ENCODE measurements at places on chromosomes 1 and 21. TPM values are rescaled to one million over a fixed set of nuclear protein-coding genes. Genes with fewer than 3 reads are reported as not detected.

GRCh38 chr21:30623362-30623761 lies 2.9 kb downstream of the KRTAP20-4 start:
- H3K27ac ChIP-seq, result no peak overlapping the region
- no peaks in the 10 kb centered on the region for H3K27me3 ChIP-seq
- no peaks in the 10 kb centered on the region for H3K4me1 ChIP-seq

The LEPR gene
- 1.9 TPM for total RNA-seq

DNA sequence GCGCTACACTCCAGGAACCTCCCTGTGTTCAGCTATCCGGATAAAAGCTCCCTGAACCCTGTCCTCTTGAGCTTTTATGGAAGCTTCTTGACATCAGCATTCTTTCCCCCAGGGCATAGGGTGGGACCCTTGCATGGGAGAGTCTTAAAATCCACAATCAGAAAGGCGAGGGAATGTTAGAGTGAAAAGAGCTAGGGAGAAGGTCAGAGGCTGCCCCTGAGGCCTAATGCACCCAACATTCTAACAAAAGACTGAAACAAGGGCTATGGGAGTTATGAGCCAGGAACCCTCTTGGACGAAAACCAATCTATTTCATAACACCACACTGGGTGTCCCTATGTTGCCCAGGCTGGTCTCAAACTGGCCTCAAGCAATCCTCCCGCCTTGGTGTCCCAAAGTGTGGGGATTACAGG lies 36.7 kb downstream of the NEK2 start:
- DNase-seq, result no peak
- H3K27me3 ChIP-seq, result peaks cover 5% of the 10 kb centered on the region
- peaks cover 10% of the 10 kb centered on the region for H3K4me1 ChIP-seq
- H3K27ac ChIP-seq, result no peak overlapping the region
- no peak overlapping the region for H3K4me3 ChIP-seq

The CRYBG2 gene
- total RNA-seq, result 1.2 TPM

The DYNLT4 gene
- total RNA-seq, result 6.2 TPM

DNA sequence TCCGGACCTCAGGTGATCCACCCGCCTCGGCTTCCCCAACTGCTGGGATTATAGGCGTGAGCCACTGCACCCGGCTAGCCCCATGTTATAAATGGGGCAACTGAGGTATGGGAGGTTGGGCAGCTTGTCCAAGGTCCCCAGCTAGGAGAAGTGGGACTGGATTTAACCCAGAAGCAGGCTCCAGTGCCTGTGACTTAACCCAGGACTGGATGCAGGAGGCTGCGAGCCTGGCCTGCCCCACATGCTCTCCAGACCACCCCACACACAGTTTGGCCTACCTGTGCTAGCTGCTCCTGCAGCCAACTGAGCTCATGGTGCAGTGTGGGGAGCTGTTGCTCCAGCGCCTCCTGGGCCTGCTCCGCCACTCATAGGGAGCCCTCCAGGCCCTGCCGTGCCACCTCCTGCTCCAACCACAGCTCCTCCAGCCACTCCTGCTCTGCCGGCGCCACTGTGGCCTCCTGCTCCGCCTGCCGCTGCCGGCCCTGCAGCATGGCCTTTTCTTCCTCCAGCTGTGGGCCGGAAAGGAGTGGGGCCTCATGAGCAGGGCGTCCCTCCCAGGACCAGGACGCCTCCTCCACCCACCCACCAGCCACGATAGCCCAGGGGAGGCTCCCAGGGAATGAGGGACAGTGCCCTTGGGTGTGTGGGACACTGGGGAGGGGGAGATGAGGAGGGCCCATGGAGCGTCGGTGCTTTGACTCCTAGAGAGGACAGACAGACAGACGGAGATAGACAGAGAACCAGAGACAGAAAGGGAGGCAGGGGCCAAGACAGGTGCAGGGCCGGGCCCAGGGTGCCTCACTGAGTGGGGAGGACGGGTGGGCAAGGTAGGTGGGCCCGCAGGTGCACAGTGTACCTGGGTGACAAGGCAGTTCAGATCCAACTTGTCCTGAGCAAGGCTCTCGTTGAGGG lies 12.4 kb upstream of the NBPF1 start:
- no peaks in the 10 kb centered on the region for H3K27me3 ChIP-seq
- no peak for DNase-seq
- H3K27ac ChIP-seq, result no peak overlapping the region
- H3K4me3 ChIP-seq, result no peak overlapping the region
- peaks cover 18% of the 10 kb centered on the region for H3K36me3 ChIP-seq

The CENPF gene
- 3.2 TPM for total RNA-seq

The SERPINC1 gene
- total RNA-seq, result not detected

DNA sequence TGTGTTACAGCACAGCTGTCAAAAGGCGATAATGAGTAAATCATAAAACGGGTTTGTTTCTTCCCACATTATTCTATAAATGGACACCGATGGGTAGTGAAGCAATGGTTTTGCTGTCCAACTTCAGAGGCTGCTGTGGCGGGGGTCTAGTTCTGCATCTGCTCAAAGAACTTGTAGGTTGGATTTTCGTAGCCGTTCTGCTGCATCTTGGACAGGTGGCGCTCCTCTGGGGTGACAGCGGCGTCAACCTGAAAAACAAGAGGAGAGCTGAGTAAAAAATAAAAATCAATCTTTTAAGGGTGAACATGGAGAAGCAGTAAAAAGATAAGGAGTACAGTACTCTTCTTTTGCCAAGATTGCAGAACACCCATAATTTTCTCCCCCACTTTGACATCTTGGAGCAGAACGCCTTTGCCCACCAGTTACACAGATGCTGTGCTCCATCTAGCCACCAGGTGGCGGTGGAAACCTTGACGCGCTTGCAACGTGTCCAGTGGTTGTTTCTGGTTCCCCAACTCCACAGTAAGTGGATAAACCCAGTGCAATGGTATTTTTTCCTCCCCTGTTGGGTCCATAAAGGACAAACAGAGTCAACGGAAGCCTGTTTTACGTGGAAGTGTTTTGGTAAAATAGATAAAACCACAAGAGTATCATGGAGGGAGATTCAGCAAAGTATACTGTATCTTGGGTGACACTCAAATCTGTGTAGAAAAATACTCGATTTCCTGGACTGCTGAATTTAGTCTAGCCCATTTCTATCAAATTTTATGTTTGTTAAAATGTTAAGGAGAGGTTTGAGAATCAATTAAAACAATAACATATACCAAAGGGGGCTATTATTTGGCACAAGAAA lies 147.0 kb downstream of the GABPA start:
- H3K4me3 ChIP-seq, result no peak overlapping the region
- DNase-seq, result peak; percentile 37
- H3K4me1 ChIP-seq, result peaks cover 3% of the 10 kb centered on the region
- H3K27me3 ChIP-seq, result no peaks in the 10 kb centered on the region

The SPRR2G gene
- total RNA-seq, result not detected

DNA sequence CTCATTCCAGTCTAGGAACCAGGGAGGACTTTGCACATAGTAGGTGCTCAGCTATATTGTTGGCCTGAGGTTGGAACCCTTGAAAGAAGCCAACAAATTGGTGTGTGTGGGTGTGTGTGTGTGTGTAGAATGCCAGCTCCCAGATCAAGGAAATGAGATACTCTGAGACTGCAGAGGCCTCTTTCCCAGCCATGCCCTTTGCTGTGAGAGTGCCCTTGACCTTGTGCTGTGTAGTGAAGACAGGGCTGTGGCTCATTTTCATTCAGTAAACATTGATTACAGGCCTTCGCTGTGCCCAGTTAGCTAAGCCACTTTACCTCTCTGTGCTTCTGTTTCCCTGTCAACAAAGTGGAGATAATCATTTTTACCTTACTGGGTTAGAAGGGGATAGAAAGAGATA lies 3.2 kb downstream of the CYP4B1 start:
- peaks cover 4% of the 10 kb centered on the region for H3K36me3 ChIP-seq
- H3K4me3 ChIP-seq, result no peak overlapping the region
- peaks cover 15% of the 10 kb centered on the region for H3K27me3 ChIP-seq
- no peak overlapping the region for H3K27ac ChIP-seq

The KLHDC8A gene
- total RNA-seq, result not detected

The NUCKS1 gene
- total RNA-seq, result 68.7 TPM

- peaks cover 10% of the 10 kb centered on the region for H3K36me3 ChIP-seq
- peak overlapping the region; percentile 8 for H3K27ac ChIP-seq
- peaks cover 11% of the 10 kb centered on the region for H3K4me1 ChIP-seq
- no peak for DNase-seq
- no peaks in the 10 kb centered on the region for H3K27me3 ChIP-seq
These were observed 30.8 kb downstream of the LTN1 start for GRCh38 chr21:28961927-28962326.

DNA sequence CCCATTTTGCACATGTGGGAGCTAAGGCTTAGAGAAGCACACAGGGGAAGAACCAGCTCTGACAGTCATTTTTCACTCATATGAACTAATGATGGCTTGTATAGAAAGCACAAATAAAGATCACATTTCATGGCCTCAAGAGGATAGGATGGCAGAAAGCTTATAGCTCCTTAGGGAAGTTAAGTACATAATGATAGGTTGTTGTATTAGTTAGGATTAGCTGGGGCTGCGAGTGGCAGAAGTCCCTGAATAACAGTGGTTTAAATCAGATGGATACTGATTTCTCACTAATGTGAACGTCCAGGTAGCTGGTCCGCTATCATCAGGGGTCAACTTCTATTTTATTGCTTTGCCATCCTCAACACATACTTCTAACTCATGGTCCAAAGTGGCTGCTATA lies 284.0 kb downstream of the RPS6KC1 start:
- no peak overlapping the region for H3K27ac ChIP-seq
- H3K36me3 ChIP-seq, result peaks cover 2% of the 10 kb centered on the region
- no peak overlapping the region for H3K4me3 ChIP-seq
- peaks cover 14% of the 10 kb centered on the region for H3K27me3 ChIP-seq

- H3K36me3 ChIP-seq, result no peaks in the 10 kb centered on the region
- DNase-seq, result no peak
- H3K4me1 ChIP-seq, result peaks cover 6% of the 10 kb centered on the region
- H3K4me3 ChIP-seq, result no peak overlapping the region
- H3K27me3 ChIP-seq, result peaks cover 2% of the 10 kb centered on the region
These were observed 16.4 kb downstream of the KNCN start for GRCh38 chr1:46535063-46535462.

The LEFTY1 gene
- not detected for total RNA-seq

DNA sequence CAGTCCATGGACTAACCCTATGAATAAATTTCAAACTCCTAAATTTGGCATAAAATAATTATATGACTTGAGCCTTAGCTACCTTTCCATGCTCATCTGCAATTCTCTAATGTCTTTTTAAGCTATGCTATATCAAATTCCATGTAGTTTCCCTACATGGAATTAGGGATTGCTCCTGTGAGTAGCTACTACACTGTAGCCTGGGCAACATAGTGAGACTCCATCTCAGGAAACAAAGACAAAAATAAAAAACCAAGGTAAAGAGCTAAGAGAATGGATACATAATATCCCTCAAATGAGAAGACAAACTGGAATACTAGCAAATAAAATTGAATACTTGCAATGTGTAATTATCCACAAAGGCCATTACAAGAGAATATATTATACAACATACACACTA lies 37.5 kb downstream of the ATP1B1 start:
- H3K4me1 ChIP-seq, result peaks cover 3% of the 10 kb centered on the region
- no peak for DNase-seq
- no peak overlapping the region for H3K4me3 ChIP-seq
- H3K36me3 ChIP-seq, result no peaks in the 10 kb centered on the region
- no peak overlapping the region for H3K27ac ChIP-seq

DNA sequence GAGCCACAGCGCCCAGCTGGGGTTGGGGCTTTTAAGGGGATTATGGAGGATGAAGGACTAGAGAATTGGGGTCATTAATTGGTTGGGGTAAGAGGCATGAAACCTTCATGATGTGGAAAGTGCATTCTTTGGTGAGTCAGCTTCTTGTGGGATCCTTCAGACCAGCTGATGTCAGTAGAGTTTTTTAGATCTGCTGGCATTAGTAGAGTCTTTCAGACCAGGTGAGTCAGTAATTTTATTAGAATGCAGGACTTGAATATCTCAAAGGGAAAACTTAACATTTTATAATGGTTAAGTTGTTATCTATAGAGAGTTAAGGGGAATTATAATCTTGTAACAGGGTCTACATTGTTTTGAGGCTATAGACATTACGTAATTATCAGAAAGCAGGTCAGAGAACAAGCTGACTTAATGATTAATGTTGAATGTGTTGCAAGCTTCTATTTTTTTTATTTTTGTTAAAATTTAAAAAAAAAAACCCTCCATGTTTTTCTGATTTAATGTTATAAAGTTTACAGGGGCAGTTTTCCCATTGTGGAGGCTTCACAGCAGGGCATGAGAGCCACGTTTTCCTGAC lies 160.9 kb upstream of the FMN2 start:
- no peak overlapping the region for H3K27ac ChIP-seq
- H3K36me3 ChIP-seq, result no peaks in the 10 kb centered on the region
- no peaks in the 10 kb centered on the region for H3K4me1 ChIP-seq
- H3K4me3 ChIP-seq, result no peak overlapping the region
- peaks cover 43% of the 10 kb centered on the region for H3K27me3 ChIP-seq
- no peak for DNase-seq

The FLG gene
- total RNA-seq, result not detected

GRCh38 chr1:27591622-27592021 lies 12.3 kb downstream of the AHDC1 start:
- no peaks in the 10 kb centered on the region for H3K27me3 ChIP-seq
- H3K36me3 ChIP-seq, result no peaks in the 10 kb centered on the region
- H3K27ac ChIP-seq, result no peak overlapping the region
- H3K4me3 ChIP-seq, result no peak overlapping the region
- DNase-seq, result no peak
- H3K4me1 ChIP-seq, result peaks cover 7% of the 10 kb centered on the region

DNA sequence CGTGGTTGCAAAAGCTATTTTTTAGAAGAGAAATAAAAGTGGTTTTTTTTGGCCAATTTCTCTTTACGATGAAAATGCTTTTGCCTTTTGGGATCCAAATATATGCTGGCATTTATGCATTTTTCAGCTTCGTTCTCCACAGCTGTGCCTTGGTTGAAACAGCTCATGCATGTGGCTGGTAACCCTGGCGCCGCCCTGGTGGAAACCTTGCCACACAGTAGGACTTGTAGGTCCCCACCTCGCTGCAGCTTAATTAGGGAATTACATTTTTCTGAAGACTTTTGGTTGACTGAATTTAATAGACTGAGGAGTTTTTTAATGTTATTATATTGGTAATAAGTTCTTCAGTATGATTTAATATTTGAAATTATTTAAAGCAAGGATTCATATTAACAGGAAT lies 12.7 kb upstream of the PCP4 start:
- no peaks in the 10 kb centered on the region for H3K27me3 ChIP-seq
- peaks cover 2% of the 10 kb centered on the region for H3K36me3 ChIP-seq
- H3K4me3 ChIP-seq, result no peak overlapping the region
- H3K27ac ChIP-seq, result no peak overlapping the region
- no peaks in the 10 kb centered on the region for H3K4me1 ChIP-seq
- no peak for DNase-seq

DNA sequence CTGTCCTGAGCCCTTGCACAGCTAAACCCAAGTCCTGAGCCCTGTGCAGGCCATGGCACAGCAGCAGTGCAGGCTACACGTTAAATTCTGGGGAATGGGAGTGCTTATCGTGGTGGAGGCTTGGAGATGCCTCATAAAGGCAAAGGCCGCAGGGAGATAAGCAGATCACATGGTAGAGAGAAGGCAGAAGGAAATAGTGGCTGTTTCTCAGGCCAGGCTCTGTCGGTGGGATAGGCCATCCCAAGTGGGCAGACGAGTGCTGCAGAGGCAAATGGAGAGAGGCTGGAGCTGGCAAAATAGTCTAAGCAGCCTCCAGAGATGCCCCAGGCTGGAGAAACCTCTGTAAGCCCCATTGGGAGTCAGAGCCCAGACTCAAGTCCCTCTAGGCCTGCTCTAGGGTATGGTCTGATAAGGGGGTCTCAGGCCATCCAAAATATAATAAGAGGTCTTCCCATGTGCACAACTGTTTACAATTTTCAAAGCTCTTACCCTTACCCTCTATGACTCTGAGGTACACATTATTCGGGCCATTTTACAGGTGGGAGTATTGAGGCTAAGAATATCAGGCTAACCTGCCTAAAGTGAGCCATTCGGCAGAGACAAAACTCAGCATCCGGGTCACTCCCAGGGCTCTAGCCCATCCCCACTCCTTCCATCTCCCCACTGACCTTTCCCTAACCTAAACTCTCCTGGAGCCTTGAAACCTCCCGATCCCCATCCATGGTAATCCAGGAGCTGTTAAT lies 79.6 kb downstream of the NKAIN1 start:
- peaks cover 12% of the 10 kb centered on the region for H3K4me1 ChIP-seq
- no peak overlapping the region for H3K4me3 ChIP-seq
- H3K36me3 ChIP-seq, result no peaks in the 10 kb centered on the region

All from T-helper 17 cell (primary cell).